ENCODE measurements at places on chromosomes 12 and 14.

- DNase-seq: no peak
These were observed 147.4 kb downstream of the AKAP6 start for GRCh38 chr14:32476532-32476931.

DNA sequence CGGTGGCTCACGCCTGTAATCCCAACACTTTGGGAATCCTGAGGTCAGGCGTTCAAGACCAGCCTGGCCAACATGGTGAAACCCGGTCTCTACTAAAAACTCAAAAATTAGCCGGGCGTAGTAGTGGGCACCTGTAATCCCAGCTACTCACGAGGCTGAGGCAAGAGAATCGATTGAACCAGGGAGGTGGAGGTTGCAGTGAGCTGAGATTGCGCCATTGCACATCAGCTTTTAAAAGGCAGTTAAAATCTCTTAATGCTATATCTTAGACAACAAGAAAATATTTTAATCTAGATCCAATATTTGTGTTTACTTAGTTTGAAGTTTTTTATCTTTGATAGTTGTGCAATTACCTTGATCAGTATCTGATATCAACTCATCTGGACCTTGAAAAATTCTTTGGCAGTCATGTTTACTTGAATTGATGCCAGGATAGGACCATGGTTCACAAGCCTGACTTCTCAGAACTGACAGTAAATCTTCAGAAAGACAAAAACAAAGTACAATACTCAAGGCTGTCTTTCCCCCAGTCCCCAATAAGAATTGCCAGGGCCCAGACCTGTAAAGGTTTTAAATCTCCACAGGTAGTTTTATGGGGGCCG lies 135.0 kb upstream of the AEBP2 start:
- no peak for DNase-seq

- no peak for DNase-seq
These were observed 151.3 kb downstream of the NUBPL start for GRCh38 chr14:31712244-31713127.

DNA sequence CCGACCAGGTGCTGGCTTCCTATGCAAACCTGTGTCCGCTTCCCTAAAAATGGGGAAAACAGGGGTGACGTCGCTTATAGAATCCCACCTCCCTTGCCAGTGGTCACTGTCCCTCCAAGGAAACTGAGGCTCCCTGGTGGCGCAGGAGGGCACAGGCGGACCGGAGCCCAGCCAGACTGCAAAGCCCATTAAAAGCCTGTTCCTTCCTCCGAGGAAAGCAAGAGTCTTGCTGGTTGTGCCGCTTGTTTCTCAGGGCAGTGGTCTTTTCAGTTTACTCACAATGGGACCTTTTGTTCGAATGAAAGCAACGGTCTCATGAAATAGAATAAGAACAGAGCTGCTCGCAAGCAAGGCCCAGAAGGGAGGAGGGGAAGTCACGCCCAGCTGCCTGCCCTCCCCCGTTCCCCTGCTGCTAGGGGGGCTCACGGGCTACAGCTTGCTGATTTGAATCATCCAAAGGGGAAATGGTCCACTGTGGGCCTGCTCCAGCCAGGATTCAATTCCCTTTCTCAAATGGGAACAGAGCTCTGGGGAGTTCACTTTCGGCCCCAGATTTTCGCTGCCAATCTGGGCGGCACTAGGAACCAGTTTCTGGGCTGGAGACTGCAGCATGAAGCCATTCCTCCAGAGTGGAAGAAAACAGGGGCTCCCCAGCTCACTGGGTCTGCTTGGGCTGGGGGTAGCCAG lies 4.6 kb upstream of the SELPLG start:
- DNase-seq: peak; percentile 60

- no peak for DNase-seq
These were observed 225.5 kb downstream of the CCDC91 start for GRCh38 chr12:28415755-28416154.

DNA sequence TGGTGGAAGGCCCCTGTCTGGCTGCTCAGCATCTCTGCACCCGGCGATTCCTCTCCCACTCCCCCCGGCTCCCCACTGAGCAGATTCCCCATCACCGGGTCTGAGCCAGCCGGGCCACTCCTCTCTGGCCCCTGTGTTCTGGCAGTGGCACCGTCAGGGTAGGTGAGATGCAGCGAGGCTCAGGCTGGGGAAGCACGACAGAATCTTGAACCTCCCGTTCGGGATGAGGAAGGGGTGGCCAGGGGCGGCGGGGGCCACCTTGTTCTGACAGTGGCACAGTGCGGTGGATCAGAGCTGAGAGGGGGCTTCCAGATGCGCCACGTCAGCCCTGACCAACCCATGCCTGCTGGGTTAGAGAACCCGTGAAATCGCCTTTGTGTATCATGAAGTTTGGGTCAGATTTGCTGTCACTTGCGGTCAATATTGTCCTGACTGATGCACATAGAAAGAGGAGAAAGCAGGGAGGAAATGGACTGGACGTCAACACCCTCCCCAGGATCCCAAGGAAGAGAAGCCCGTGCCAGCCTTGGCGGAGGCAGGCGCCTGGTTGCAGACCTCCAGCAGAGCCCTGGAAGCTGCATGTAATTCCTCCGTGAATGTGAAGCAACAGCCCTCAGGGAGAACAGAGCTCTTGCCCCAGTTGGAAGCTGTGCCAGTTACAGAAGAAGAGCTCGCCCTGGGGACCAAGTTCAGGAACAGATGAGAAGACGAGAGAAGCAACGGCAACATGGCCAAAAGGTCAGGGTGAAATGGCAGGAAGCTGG lies 137.1 kb upstream of the SFSWAP start:
- DNase-seq: no peak

GRCh38 chr14:101223127-101223526 lies 319.6 kb upstream of the RTL1 start:
- peak; percentile 40 for DNase-seq

GRCh38 chr12:44672042-44672441 lies 204.1 kb downstream of the NELL2 start:
- DNase-seq: no peak

GRCh38 chr12:71551529-71551928 lies 111.9 kb downstream of the LGR5 start:
- DNase-seq: no peak

- DNase-seq: peak; percentile 20
These were observed 10.5 kb downstream of the NTF3 start for GRCh38 chr12:5442251-5443006.

DNA sequence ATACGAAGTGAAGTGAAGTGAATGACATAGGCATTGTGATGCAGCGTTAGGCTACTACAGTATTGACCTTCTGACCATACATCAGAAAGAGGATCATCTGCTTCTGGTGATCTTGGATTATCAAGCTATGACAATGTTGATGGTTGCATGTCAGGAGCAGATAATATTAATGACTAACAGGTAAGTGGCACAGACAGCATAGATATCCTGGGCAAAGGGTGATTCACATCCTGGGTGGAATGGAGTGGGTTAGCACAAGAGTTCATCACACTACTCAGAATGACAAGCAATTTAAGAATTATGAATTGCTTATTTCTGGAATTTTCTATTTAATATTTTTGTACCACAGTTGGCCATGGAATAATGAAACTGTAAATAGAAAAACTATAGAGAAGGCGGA lies 397.9 kb upstream of the ATP2B1 start:
- DNase-seq: no peak

DNA sequence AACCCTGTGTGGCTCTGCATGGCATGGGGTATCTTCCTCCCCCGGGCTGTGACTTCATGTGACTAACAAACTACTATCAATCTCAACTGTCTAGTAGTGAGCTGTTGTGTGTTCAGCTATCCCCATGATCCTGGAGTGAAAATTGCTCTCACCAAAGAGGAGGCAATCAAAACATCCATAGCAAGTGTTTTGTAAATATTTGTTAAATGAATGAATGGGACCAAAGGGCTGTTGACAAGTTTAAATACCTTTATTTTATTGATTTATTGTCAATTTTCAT lies 138.1 kb upstream of the CPM start:
- DNase-seq: no peak

DNA sequence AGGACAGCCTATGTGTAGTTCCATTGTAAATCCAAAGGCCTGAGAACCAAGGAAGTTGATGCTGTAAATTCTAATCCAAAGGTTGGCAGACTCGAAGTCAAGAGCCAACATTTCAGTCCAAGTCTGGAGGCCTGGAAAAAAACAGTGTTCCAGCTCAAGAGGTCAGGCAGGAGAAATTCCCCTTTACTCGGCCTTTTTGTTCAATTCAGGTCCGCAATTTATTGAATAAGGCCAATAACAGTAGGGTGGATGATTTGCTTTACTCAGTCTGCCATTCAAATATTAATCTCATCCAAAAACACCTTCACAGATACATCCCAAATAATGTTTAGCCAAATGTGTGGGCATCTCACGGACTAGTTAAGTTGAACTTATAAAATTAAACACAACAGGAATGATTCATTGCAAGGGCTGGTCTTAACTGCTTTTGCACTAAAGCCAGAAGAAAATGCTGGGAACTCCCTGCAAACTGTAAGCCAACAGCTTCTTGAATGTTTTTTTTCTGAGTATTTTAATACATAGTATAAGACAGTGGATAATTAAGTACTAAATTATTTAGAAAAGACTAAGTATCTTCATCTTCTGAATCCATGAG lies 197.4 kb upstream of the GARIN6 start:
- no peak for DNase-seq

DNA sequence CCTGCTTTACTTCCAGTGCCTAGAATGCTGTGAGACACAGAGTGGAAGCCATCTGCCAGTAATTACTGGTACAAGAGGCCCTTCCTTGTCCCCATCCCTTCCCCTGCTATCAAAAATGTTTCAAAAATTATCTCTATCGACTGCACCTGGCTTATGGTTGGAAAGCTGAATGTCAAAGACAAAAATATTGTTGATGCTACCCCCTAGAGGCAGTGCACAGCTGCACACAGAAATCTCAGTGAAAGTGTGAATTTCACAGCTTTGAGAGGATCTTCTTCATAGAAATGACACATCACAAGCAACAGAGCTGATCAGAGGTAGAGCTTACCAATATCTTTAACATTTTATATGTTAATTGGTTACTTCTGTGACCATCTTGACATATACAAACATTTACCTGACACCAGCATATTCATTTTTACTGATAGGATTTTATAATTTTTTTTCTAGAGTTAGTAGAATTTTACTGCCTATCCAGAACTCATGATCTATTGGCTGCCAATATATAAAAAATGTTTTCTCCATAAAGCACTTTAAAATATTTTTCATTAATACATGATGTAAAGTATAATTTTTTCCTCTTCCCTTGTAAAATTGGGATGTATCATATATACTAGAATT lies 138.0 kb downstream of the AACS start:
- DNase-seq: no peak

DNA sequence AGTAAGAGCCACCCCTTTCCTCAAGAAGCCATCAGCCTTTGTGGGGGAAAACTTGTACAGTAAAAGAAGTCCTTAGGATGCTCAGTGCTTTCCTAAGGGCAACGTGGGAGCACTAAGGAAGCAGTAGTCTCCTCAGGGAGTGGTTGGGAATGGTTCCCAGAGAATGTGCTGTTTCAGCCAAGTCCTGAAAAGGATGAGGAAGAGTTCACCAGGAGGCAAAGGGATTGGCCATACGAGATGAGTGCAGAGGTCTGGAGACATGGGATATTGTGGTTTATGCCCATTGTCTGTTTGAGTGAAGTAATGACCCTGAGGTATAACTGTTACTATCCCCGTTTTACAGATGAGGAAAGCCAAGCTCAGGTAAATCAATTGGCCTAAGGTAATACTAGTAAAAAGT lies 86.0 kb upstream of the ATF1 start:
- DNase-seq: no peak

GRCh38 chr14:22418631-22419030 lies 170.4 kb downstream of the DAD1 start:
- no peak for DNase-seq

GRCh38 chr14:75223664-75224154 lies 47.3 kb upstream of the TMED10 start:
- no peak for DNase-seq

DNA sequence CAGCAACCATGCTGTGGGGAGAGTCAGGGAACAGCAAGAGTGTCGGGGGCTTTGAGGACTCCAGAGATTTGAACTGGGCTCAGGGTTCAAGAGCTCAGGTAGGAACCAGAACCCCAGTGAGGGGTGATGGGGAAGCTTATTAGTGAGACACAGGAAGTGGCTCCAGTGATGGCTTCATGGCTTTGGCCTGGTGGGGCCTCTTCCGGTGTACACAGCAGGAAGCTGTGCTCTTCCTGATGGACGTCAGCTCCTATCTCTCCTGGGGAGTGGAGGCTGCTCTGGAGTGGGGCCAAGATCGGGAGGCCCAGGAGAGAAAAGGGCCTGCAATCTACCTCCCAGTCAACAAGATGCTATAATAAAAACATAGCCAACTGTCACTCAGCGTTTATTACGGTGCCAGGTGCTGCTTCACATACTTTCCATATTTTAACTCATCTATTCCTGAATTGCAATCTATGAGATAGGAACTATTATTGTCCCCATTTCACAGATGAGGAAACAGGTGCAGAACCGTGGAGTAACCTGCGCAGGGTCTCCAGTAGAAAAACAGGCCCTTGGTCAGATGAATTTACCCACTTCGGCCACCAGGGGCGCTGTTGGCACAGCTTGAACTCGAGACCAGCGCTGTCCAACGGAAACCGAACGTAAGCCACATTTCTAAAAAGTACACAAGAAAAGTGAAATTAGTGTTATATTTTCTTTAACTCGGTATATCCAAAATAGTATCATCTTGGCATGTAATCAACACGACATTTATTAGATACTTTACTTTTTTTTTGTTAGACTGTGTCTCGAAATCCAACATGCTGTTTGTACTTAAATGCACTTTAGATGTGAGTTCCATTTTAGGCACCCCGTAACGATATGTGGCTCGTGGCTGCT lies 63.6 kb upstream of the DLK1 start:
- DNase-seq: peak; percentile 74

GRCh38 chr12:24864796-24865125 lies 84.1 kb downstream of the BCAT1 start:
- no peak for DNase-seq

GRCh38 chr12:42255221-42255865 lies 17.3 kb upstream of the YAF2 start:
- no peak for DNase-seq

DNA sequence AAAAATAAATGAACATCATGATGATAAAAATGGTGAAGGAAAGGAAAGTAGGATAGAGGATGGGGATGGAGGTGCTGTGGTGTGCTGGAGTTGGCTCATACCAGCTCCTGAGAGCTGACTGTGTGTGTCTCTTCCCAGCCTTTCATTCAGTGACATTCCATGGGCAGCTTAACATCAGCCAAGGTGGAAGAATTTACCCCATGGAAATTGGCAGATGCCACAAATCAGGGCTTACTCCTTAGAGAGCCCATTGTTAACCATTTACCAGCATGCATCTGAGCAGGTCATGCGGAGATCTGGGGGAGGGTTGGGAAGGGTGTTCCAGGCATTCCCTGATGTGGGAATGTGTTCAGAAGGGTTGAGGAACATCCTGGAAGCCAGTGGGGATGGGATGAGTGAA lies 164.7 kb upstream of the MYL2 start:
- no peak for DNase-seq

DNA sequence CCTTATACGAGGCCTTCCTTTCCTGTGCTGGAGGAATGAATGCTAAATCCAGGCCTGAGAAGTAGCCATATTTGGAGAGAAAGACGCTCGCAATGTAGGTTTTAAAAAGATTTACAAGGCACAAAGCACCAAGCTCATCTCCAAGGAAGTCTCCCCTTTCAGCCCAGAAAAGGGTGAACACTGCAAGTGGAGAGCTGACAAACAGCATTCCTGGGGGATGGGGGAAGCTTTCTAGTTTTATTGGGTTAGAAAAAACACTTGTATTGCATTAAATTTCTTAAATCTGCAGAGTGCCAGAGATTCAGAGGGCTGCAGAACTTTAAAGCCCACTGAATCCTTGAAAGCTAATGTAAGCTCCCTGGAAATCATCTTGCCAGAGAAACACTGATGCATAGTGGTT lies 34.6 kb downstream of the CCDC60 start:
- DNase-seq: no peak

All from neural crest cell (in vitro differentiated cells).